Left colon (tissue), 2 donors: ENCODE measurements at places on chromosomes 6 and 20. TPM values are rescaled to one million over a fixed set of nuclear protein-coding genes. Genes with fewer than 3 reads are reported as not detected.

DNA sequence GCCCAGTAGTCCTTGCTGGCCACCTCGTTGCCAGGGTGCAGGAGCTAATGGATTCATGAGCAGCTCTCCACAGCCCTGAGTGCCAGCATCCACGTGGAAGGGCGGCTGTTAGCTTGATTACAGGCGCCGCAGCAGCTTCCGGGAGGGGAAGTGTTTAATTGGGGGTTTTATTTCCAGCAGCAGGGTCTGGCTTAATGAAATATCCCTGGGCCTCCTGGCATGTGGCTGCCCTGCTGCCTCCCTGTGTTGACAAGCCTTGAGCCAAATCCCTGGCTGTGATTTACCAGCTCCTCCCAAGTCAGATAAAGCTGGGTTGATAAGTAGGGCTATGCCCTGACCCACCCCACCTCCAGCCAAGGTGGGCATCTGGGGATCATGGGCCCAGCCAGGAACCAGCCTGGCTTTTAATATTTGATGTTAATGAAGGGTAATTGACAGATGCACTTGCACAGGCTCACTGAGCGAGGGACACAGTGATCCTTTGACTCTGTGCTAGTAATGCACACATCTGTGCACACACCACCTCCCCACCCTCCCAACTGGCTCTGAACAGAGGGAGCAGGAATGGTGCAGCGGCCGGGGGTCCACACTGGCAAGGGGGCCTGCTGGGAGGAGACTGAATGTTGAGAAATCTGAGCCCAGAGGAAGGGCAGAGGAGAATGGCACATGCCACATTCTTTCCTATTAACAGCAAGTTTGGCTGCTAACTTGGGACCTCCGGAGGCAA, 13.6 kb downstream of the GLP1R start:
- DNase-seq = no peak

- DNase-seq = no peak
These were observed 345.8 kb upstream of the PRND start for GRCh38 chr20:4375881-4376280.

- DNase-seq = no peak
These were observed 49.2 kb downstream of the FYN start for GRCh38 chr6:111823831-111824607.

GRCh38 chr20:14643556-14643955, 306.1 kb upstream of the FLRT3 start:
- DNase-seq = no peak

- DNase-seq = no peak
These were observed 101.4 kb downstream of the KIF13A start for GRCh38 chr6:17885889-17886576.

GRCh38 chr20:18986895-18987580, 173.5 kb downstream of the SCP2D1 start:
- no peak for DNase-seq

- DNase-seq = peak; percentile 85
These were observed 88.5 kb downstream of the LY86 start for GRCh38 chr6:6676910-6677441.

DNA sequence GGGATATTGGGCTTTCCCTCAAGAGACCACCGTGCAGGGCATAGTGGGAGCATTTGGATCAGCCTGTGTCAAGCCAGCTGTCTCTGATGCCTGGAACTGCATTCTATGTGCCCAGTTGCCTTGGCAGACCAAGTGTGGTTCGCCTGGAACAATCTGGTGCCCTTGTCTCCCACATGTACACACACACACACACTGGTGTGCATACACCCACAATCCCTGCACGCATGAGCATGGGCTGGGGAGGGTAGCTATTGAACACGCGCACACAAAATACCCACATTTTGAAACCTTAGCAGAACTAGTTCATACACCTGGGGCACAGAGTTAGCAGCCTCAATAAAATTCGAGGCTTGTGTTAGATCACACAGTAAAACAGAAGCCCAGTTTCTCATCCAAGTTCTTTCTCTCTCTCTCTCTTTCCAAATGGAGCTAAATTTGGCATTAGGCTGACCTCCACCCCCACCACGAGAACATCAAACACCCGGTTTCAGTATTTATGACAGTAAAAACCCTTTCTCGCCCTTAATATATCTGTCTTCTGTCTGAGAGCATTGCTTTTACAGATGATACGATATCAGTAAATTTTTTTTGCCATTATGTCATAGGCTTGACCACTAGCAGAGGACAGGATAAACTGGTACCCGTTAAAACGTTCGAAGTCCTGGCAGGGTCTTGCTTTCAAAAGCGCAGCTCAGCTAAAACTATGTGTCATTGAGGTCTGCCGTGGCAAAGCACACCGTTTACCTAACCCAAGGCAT, 18.2 kb upstream of the NFATC2 start:
- no peak for DNase-seq

DNA sequence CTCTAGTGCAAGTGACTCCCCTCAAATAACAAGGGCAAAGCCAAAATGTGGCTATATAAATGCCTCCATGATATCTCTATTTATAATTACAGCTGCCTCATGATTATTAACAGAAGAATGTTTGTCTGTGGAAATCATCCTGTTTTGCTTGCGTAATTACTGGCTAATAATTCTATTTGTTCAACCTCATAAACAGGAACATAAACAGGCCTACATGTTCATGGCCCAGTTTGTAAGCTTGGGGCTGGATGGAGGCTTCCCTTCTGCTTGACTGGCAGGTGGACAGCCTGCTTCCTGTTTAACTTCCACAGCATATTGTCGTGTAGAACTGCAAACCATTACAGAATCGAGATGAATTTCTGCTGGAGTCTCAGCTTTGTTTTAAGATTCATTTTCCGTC, 766.0 kb upstream of the MAP3K7 start:
- DNase-seq = no peak

DNA sequence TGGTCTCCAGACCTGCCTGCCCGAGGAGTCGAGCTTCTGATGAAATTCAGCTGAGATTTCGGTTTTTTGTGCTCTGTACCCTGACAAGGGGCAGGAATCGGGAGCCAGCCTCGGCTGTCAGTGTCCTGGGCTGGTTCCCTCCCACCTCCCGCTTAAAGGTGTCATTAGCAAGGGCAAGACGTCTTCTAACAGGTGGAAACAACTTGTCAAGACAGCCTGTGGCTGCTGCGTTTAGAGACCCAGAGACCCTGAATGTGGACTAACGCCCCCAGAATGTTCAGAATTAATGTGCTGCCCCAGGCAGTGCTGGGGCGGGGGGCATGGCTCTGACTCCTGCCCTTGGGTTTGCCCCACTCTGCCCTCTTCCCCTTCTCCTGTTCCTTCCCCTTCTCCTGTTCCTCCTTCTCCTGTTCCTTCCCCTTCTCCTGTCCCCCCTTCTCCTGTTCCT, 69.7 kb downstream of the PHACTR3 start:
- DNase-seq = no peak

- peak; percentile 79 for DNase-seq
These were observed 369.0 kb downstream of the THBS2 start for GRCh38 chr6:168884646-168885086.

- DNase-seq = peak; percentile 91
These were observed at the start of gene ECT2L for GRCh38 chr6:138795809-138796603. Gene ECT2L, plus strand, starts transcription at chr6:138796087. Its CDS starts 17,188 bp downstream, at chr6:138813275.

DNA sequence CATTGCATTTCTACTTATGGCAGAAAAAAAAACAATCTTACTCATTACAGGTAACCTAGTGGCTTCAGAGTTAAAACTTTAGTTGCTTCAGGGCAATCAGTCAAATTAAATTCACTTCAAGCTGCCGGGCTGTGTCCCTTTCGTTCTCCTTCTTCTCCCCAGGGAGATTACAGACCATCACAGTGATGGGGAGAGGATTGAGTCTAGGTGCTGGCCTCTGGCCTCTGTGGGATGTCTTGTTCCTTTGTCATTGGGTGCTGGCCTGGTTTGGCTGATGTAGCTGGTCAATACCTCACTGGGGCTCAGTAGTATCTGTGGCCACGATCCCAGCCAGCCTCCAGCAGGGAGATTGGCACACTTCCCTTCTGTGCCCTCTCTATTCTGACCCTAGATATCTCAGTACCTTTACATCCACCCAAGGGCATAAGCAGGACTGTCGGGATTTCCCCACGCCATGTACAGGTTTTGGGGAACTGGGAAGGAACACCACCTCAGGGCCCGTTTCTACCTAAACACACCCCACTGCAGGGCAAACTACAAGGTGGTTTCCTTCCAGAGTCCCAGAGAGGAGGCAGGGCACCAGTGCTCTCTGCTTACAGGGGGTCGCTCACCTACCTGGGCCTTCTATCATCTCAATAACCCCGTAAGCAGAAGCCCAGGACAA, 15.4 kb downstream of the FYN start:
- DNase-seq = no peak

GRCh38 chr6:4055420-4056041, 23.4 kb downstream of the FAM217A start:
- DNase-seq = no peak

GRCh38 chr6:167574431-167575151, 249.7 kb downstream of the TTLL2 start:
- no peak for DNase-seq

- DNase-seq = no peak
These were observed 1.6 kb upstream of the PBOV1 start for GRCh38 chr6:138219901-138220300.

GRCh38 chr6:139416146-139416545, 41.7 kb upstream of the CITED2 start:
- no peak for DNase-seq

DNA sequence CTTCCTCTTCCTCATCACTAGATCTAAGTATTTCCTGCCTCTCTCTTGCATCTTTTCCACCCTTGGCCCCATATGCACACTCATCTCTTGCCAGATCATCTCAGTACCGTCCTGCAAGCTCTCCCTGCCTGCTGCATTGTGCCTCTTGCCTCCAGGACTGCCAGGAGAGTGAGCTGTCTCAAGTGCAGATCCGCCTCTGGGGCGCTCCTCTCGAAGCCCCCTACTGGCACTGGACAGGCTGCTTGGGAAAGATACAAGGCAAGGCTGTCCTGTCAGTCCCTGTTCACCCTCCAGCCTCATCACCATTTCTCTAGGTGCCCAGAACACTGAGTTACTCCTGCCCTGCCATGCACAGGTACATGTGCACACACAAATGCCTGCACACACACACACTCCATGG, 10.2 kb downstream of the SYNDIG1 start:
- DNase-seq = no peak

Gene FAM83D
- 9.4 TPM for total RNA-seq

Gene FOXQ1
- total RNA-seq = 0.27 TPM

Gene UBE2V1
- total RNA-seq = 106 TPM

Gene RAMACL
- 1.1 TPM for total RNA-seq
